ENCODE measurements at places on chromosomes 5 and 9. TPM values are rescaled to one million over a fixed set of nuclear protein-coding genes. Genes with fewer than 3 reads are reported as not detected.

- no peaks in the 10 kb centered on the region for H3K4me1 ChIP-seq
- no peaks in the 10 kb centered on the region for H3K36me3 ChIP-seq
- no peak overlapping the region for H3K27ac ChIP-seq
- peak overlapping the region; percentile 29 for H3K4me3 ChIP-seq
Observed at GRCh38 chr9:13568841-13569601, 289.5 kb upstream of the MPDZ start.

Gene GLIPR2
- total RNA-seq, result 3.1 TPM

DNA sequence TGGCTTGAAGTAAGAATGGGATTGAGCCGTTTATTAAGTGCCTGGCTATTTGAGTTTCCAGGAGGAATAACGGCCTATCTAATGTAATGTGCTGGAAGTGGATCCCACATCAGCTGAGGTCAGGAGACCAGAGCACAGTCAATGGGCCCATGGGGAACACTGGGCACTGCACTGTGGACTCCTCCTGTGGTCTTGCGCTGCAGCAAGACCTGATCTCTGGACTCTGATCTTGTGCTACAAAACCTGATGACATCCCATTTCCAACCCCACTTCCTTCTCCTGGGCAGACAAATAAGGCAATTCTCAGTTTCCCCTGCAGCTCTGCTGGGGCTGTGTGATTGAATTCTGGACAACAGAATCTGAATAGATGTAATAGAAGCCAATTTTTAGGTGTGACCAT lies 151.7 kb upstream of the ADCY2 start:
- H3K27me3 ChIP-seq, result no peaks in the 10 kb centered on the region
- no peak overlapping the region for H3K4me3 ChIP-seq
- H3K27ac ChIP-seq, result no peak overlapping the region
- no peaks in the 10 kb centered on the region for H3K36me3 ChIP-seq

DNA sequence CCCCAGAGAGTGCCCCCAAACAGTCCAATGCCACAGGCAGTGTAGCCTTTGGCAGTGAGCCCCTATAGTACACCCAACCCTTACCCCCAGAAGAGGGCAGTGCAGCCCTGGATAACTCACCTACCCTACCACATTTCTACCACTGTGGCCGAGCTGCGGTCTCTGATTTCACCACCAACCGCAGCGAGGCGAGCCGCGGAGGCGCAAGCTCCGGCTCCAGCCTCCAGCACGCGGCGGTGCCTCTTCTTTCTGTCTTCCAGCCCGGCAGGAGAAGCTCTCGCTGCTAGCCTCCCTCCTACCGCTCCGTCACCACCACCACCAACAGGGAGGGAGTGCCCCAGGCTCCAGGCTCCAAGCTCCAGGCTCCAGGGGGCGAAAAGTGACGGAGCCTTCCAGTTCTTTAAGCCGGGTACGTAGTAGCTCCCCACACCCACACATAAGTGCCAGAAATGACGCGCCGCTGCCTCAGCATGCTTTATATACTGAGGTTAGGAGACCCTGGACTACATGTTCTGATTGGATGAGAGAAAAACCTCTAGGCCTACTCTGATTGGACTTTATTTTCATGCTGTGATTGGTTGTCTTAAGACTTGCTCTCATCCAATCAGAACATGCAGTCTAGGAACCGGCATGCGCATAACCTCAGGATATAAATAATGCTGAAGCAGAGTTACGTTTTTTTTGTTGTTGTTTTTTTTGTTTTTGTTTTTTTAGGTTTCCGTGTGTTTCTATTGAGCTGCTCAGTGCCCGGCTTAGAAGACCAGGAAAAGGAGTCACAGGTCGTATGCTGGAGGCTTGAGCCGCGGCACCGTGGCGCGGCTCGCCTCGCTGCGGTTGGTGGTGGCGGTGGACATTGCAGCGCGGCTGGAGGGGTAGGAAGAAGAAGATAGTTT lies at the start of gene PCAT7:
TSS of gene PCAT7 (plus strand) at position 645 of the 893 bp plus-strand sequence.
- H3K36me3 ChIP-seq, result no peaks in the 10 kb centered on the region
- H3K27ac ChIP-seq, result peak within 1 kb of the TSS; percentile 77
- peak within 1 kb of the TSS; percentile 21 for H3K4me3 ChIP-seq

All from pancreas (tissue), 10 donors.